ENCODE measurements at places on chromosomes 3 and 15. TPM values are rescaled to one million over a fixed set of nuclear protein-coding genes. Genes with fewer than 3 reads are reported as not detected.
A peak's percentile ranks its signal among the peaks of the same experiment; 100 is the strongest.

GP5 gene
- total RNA-seq: 0.09 TPM

FOXB1 gene
- total RNA-seq: not detected

CRELD1 gene
- 51.3 TPM for total RNA-seq

SLC12A8 gene
- 12.2 TPM for total RNA-seq

GP9 gene
- 4.3 TPM for total RNA-seq

MOBP gene
- not detected for total RNA-seq

WDR93 gene
- total RNA-seq: 1.7 TPM

CORO2B gene
- 0.79 TPM for total RNA-seq

FMN1 gene
- 20.2 TPM for total RNA-seq

CADPS gene
- not detected for total RNA-seq

SLC12A1 gene
- not detected for total RNA-seq

A4GNT gene
- not detected for total RNA-seq

GRCh38 chr3:126033765-126034164 is 50.2 kb downstream of the SLC41A3 start:
- DNase-seq: peak; percentile 6
- no peaks in the 10 kb centered on the region for H3K27me3 ChIP-seq
- H3K4me3 ChIP-seq: no peak overlapping the region
- H3K4me1 ChIP-seq: no peaks in the 10 kb centered on the region

DNA sequence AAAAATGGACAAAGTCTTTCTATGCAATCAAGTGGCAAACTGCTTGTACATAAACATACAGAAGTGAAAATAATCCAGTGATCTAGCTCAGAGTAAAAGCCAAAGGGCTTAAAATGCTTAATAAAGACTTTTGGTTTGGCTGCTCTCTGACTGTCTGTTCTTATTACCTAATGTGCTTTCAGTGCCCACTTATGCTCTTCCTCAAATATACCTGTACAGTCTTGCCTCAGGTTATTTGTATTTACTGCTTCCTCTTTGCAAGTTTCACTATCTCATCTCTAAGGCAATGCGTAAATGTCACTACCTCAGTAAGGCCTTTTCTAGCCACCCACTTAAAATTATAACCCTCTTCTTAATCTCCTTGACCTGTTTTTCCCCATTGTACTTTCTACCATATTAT is 171.8 kb downstream of the EPHA6 start:
- DNase-seq: no peak
- no peak overlapping the region for H3K27ac ChIP-seq
- no peaks in the 10 kb centered on the region for H3K4me1 ChIP-seq
- no peaks in the 10 kb centered on the region for H3K27me3 ChIP-seq
- no peak overlapping the region for H3K4me3 ChIP-seq
- no peaks in the 10 kb centered on the region for H3K36me3 ChIP-seq

DNA sequence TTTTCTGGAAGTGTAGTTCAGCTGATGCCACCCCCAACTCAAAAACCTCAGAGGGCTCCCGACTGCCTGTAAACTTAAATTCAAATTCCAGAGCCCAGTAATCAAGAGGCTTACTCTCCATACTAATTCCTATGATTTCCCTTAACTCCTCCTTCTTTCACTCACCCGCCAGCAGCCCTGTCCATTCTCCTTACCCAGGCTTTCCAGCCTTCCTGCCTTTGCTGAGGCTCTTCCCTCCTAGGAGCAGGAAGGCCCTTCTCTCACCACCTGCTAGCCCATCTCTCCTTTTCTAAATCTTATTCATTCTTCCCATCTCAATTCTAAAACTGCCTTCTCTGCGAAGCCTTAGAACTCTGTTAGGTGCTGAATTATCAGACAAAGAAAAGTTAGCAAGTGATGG is 30.4 kb downstream of the RORA start:
- DNase-seq: no peak
- no peak overlapping the region for H3K27ac ChIP-seq
- no peak overlapping the region for H3K4me3 ChIP-seq
- H3K27me3 ChIP-seq: no peaks in the 10 kb centered on the region

DNA sequence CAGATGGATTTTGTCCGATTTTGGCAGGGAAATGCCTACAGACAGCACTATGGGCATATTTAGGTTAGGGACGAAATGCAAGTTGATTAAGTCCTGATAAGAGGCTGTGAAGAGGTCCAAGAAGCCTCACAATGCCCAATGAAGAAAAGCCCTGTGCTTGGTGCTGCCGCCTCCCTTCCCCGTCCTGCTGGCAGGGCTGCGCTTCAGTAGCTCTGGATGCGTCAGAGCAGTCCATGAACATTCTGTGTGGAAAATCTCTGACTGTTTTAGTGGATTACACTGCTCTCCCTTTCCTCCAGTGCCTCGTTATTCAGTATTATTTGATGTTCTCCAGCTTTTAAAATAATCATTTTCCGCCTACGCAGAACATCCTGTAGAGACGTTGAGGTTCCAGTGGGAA is 39.6 kb downstream of the MLH1 start:
- H3K4me1 ChIP-seq: no peaks in the 10 kb centered on the region
- H3K27me3 ChIP-seq: no peaks in the 10 kb centered on the region
- DNase-seq: peak; percentile 8

GRCh38 chr15:71581398-71581930 is 228.9 kb upstream of the NR2E3 start:
- H3K4me3 ChIP-seq: no peak overlapping the region
- no peaks in the 10 kb centered on the region for H3K4me1 ChIP-seq
- H3K36me3 ChIP-seq: no peaks in the 10 kb centered on the region
- no peak overlapping the region for H3K27ac ChIP-seq
- no peak for DNase-seq

- H3K27ac ChIP-seq: no peak overlapping the region
- H3K4me3 ChIP-seq: no peak overlapping the region
- H3K27me3 ChIP-seq: no peaks in the 10 kb centered on the region
These were observed 1256.5 kb downstream of the SI start for GRCh38 chr3:163821841-163822240.

DNA sequence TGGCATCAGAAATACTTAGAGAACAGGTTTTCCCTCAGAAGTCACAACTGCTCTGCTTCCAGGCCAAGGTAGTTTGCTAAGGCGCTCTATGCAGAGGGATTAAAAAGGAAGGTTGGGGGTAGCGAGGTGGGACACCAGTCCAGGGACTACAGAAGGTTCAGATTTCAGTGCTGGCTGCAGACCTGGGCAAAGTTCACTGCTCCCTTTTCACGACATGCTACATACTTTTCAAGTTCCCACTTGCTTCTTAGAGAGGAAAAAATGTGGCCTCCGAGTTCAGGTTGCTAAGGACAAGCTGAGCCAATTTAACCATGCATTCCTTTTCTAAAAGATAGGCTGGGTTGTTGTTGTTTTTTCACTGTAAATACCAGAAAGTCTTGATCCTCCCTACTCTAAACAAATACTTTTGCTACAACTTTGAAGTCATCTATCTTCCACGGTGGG is 158.6 kb upstream of the NR2F2 start:
- no peaks in the 10 kb centered on the region for H3K27me3 ChIP-seq
- no peaks in the 10 kb centered on the region for H3K36me3 ChIP-seq
- DNase-seq: no peak
- no peaks in the 10 kb centered on the region for H3K4me1 ChIP-seq
- H3K4me3 ChIP-seq: no peak overlapping the region

DNA sequence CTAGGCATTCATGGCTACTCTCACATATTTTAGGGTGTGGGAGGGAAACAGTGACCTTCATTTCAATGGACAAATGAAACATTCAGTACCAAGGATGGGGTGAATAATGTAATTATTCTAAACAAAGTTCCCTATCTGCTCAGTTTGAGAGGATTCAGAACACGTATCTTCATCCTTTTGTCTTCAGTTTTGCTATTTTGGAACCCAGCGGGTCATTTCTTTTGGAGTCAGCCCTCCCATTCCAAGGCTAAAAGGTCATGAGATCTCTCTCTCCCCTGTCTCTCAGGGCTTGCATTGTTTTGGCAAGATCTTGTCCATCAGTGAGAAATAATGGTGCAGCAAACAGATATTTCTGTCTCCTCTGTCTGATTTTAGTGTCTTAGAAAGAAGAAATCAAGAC is 16.3 kb upstream of the GATM start:
- H3K4me3 ChIP-seq: no peak overlapping the region
- no peaks in the 10 kb centered on the region for H3K36me3 ChIP-seq
- H3K4me1 ChIP-seq: no peaks in the 10 kb centered on the region
- H3K27me3 ChIP-seq: no peaks in the 10 kb centered on the region
- no peak overlapping the region for H3K27ac ChIP-seq
- no peak for DNase-seq

DNA sequence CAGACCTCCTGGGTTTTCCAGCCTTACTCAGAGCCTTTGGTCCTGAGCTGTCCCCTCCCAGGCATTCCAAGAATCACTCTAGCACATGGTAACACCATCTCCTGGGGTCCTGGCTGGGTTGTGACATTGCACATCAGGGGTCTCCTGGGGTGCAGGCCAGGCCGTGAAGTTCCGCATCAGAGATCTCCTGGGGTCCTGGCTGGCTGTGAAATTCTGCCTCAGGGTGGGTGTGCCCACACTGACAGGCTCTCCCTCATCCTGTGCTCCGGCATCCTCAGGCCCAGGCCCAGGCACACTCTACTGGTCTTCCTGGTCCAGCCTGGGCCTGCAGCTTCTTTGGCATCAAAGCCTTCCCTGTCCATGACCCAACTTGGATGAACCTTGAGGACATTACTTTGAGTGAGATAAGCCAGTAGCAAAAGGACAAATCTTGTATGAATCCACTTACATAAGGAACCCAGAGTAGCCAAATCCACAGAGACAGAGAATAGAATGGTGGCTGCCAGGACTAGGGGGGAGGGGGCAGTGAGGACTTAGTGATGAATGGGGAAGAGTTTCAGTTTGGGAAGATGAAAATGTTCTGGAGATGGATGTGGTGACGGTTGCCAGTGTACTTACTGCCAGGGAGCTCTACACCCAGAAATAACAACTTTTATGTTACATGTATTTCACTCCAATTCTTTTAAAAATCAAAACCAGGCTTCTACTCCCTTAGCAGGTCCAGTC is 49.1 kb upstream of the KLF13 start:
- H3K27me3 ChIP-seq: no peaks in the 10 kb centered on the region
- no peaks in the 10 kb centered on the region for H3K36me3 ChIP-seq
- no peak for DNase-seq
- no peak overlapping the region for H3K27ac ChIP-seq
- no peak overlapping the region for H3K4me3 ChIP-seq

- H3K27ac ChIP-seq: no peak overlapping the region
- no peaks in the 10 kb centered on the region for H3K4me1 ChIP-seq
- no peak overlapping the region for H3K4me3 ChIP-seq
- no peak for DNase-seq
These were observed 121.0 kb downstream of the SSR3 start for GRCh38 chr3:156433910-156434309.

DNA sequence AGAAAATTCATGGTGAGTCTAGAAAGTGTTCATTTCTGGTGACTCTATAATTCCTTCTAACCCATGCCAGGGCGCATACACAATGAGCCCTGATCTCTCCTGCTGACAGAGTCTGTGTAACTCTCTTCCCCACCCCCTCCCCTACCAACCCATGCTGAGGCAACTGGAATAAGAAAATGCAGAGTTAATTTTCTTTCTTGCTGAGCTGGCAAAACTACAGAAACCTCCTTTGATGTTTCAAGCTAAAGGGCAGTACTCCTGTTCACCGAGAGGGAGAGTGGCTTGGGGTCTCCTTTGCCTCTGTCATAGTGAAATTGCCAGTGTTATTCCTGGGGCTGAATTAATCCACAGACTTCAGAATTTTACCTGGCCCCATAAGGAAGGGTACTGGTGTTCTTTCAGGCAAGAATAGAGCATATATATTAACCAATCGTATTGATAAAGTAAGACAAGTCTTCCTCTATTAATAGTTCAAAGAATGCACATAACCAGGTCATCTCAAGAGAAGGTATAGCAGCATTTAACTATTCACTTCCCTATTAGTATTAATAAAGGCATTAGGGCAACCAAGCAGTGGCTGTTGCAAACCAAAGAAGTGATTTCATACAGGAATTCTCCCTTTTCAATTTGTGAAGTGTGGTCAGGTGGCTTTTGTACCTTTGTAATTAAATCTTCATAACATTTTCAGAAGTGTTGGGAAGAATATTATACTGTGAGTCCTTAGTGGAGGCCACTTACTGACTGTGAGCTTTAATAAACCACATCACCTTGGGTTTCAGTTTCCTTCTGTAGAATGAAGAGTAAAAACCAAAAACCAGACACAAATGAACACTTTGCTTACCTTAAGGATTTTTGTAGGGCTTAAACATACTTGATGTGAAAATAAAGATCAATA is 4.1 kb downstream of the GAP43 start:
- H3K4me3 ChIP-seq: no peak overlapping the region
- H3K36me3 ChIP-seq: no peaks in the 10 kb centered on the region
- no peak for DNase-seq

- H3K4me3 ChIP-seq: no peak overlapping the region
- peak overlapping the region; percentile 51 for H3K27ac ChIP-seq
- peak; percentile 82 for DNase-seq
- H3K4me1 ChIP-seq: peaks cover 16% of the 10 kb centered on the region
- no peaks in the 10 kb centered on the region for H3K27me3 ChIP-seq
These were observed 6.5 kb upstream of the DNASE1L3 start for GRCh38 chr3:58217209-58217811.

- no peak for DNase-seq
- no peak overlapping the region for H3K27ac ChIP-seq
- no peaks in the 10 kb centered on the region for H3K27me3 ChIP-seq
These were observed 7.9 kb downstream of the ARRDC4 start for GRCh38 chr15:97968380-97968779.
